Fibroblast of villous mesenchyme (primary cell): ENCODE measurements at places on chromosomes 7 and 10. TPM values are rescaled to one million over a fixed set of nuclear protein-coding genes. Genes with fewer than 3 reads are reported as not detected.

The SPOCK2 gene
- total RNA-seq, result under 0.01 TPM in 1 of 2 replicates, not detected in the other

The GPRIN2 gene
- total RNA-seq, result not detected in 2 replicates

The HECW1 gene
- 1.7 and 3.2 TPM in 2 replicates for total RNA-seq

DNA sequence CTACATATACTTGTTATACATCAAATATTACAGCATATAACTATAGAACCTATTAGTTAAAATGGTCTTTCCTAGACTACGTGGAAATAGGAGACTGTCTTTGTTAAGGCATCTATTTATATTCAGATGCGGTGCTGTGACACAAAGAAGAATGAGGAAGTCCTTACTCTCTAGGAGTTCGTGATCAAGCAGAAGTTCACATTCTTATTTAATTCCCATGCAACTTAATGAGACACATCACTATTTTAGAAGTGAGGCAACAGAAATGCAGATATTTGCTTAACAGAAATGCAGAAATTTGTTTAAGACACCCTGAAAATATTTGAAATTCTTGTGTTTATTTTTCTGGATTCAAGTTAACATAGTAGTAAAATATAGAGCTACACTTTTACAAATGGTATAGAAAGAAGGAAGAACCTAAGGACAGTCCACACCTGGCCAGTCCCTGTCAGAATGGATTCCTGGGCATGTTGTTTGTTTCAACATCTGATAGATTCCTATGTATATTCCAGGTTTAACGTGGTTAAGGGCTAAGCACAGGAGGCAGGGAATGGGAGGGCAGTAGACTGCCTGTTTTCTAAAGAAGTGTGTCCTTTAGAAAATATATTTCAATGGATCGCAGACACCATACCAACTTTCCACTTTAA, 70.6 kb upstream of the NXPH1 start:
- DNase-seq, result no peak

- no peak for DNase-seq
These were observed 290.0 kb upstream of the GLI3 start for GRCh38 chr7:42527004-42527403.

GRCh38 chr10:104923501-104923900, 282.4 kb downstream of the SORCS3 start:
- no peak for DNase-seq

- peak; percentile 52 for DNase-seq
These were observed 139.0 kb downstream of the MGMT start for GRCh38 chr10:129605986-129606518.

DNA sequence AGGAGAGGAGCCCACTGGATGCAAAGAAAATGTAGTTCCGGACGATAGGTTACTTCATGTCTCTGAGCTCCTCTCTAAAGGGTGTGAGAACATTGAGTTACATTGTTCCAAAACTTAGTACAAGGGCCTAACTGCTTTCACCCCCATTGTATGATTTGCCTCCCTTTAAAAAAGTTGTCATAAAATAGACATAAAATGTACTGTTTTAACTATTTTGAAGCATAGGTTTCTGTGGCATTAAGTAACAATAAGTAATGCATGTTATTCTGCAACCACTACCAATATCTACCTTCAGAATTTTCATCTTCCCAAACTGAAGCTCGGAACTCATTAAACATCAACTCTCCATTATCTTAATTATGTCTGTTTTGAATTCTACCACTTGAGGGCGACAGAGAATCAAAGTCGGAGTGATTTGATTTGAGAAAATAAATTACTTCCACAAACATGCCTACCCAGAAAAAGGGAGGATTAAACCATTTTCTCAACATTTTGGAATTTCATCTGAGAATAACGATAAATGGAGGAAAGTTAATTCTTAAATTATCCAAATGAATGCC, 2.7 kb downstream of the IGFBP1 start:
- DNase-seq, result peak; percentile 64

- no peak for DNase-seq
These were observed 50.6 kb upstream of the AGBL3 start for GRCh38 chr7:134935701-134936100.

- no peak for DNase-seq
These were observed 249.9 kb downstream of the LRMDA start for GRCh38 chr10:75681334-75681733.

DNA sequence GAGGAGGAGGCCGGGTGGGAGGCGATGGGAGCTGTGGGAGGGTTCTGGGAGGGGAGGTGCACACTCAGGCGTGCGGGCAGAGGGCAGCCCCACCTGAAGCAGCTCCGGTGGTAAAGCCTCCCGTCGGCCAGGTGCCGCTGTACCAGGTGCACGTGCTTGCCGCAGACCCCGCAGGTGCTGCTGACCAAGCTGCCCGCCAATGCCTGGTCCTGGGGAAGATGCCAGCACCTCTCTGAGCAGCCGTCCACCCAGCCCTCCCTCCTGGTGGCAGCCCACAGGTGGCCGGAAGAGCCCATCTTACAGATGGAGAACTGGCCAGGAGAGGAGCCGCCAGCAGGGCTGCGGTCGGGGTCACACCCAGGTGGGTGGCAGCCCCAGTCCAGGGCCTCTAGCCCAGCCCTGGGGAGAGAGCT, 12.6 kb downstream of the MICALL2 start:
- no peak for DNase-seq
